Endodermal cell (in vitro differentiated cells): ENCODE measurements at places on chromosomes 2 and 18. TPM values are rescaled to one million over a fixed set of nuclear protein-coding genes. Genes with fewer than 3 reads are reported as not detected.

GRCh38 chr2:12495247-12495868, 221.4 kb upstream of the TRIB2 start:
- peaks cover 4% of the 10 kb centered on the region for H3K4me1 ChIP-seq
- no peak overlapping the region for H3K27ac ChIP-seq
- no peak overlapping the region for H3K4me3 ChIP-seq
- no peaks in the 10 kb centered on the region for H3K36me3 ChIP-seq
- no peak for DNase-seq
- no peaks in the 10 kb centered on the region for H3K27me3 ChIP-seq

Gene NT5C1B
- not detected in 2 replicates for total RNA-seq

Gene SMARCAL1
- total RNA-seq, result 29.1 and 33.6 TPM in 2 replicates

Gene ZNF532
- total RNA-seq, result 138 to 151 TPM (median 141 TPM) in 3 replicates

DNA sequence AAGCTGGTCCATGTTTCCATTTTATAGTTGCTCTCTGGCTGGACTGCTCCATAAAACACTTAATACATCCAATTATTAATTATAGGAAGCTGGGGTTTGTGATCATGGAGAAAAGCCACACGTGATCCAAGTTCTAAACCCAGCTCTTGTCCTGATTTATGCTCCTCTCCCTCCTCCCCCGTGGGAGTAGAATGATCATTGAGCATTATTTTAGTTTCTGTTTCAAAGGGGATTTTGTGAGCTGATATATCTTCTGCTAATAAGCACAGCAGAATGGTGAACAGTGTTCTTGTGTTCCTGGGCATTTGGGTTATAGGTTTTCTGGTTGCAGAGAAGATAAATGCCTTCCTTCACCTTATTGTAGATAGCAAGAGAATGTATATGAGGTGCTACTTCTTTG, 135.7 kb upstream of the TMEM200C start:
- H3K36me3 ChIP-seq, result no peaks in the 10 kb centered on the region
- H3K4me3 ChIP-seq, result no peak overlapping the region
- DNase-seq, result no peak
- H3K27ac ChIP-seq, result no peak overlapping the region

- H3K4me3 ChIP-seq, result no peak overlapping the region
- no peak overlapping the region for H3K27ac ChIP-seq
- no peaks in the 10 kb centered on the region for H3K36me3 ChIP-seq
- no peaks in the 10 kb centered on the region for H3K27me3 ChIP-seq
- no peak for DNase-seq
Measured at GRCh38 chr2:13662055-13662454, 945.3 kb downstream of the TRIB2 start.
